ENCODE measurements at places on chromosomes 5 and 9. TPM values are rescaled to one million over a fixed set of nuclear protein-coding genes. Genes with fewer than 3 reads are reported as not detected.

DRD1 gene
- 0.10 TPM for total RNA-seq

FOXD4L6 gene
- total RNA-seq: not detected

FLT4 gene
- 7.2 TPM for total RNA-seq

MRPS30 gene
- 105 TPM for total RNA-seq
